ENCODE measurements at places on chromosomes 12 and 14. TPM values are rescaled to one million over a fixed set of nuclear protein-coding genes. Genes with fewer than 3 reads are reported as not detected.

The RNASE7 gene
- total RNA-seq, result not detected

The ARMH4 gene
- total RNA-seq, result 0.14 TPM

The RPL10L gene
- total RNA-seq, result not detected

The CISTR gene
- total RNA-seq, result not detected

The GARIN6 gene
- not detected for total RNA-seq

The CLIP1 gene
- 69.0 TPM for total RNA-seq

Measured in activated naive CD4-positive, alpha-beta T cell treated with anti-CD3 and anti-CD28 coated beads, Interleukin-2, amount 50 U/mL, for 72 hours (primary cell).